ENCODE measurements at places on chromosomes 4 and X.

GRCh38 chrX:71175531-71175930 is 30.9 kb downstream of the NLGN3 start:
- DNase-seq, result no peak

DNA sequence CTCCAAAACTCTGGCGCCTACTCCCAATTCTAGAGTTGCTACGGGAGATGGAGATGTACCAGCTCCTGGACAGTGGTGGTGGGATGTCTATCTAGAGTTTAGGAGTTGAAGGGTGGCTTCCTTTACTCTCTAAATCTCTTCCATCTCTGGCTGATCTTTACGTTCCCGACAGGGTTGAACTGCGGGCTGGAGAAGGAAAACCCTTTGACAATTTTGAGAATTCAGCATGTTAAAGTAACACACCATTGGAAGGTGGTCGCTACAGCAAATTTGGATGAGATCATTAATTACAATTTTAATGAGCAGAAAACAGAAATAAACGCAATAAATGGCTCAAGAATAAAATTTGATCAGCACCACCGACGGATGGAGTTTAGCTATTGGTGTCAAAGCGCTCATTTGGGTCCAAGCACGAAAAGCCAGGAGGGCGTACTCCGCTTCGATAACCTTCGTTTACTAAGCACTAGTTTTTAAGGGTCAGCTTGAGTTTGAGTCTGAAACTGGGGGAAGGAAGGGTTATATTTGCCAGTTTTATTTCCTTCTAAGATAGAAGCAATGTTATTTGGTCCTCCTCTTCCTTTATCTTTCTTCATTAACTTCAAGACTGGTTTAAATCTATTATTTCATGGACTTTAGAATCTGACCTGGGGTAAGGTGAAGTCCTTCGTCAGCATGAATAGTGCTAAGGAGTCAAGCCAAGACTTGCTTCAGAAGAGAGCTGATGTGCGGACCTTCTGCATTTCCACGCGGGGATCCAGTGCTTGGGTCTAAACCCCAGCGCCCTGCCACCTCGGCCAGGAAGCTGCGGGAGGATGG is 1.5 kb upstream of the NKX6-1 start:
- no peak for DNase-seq

- DNase-seq, result no peak
Measured at GRCh38 chrX:52988985-52989917, 30.9 kb upstream of the FAM156A start.

DNA sequence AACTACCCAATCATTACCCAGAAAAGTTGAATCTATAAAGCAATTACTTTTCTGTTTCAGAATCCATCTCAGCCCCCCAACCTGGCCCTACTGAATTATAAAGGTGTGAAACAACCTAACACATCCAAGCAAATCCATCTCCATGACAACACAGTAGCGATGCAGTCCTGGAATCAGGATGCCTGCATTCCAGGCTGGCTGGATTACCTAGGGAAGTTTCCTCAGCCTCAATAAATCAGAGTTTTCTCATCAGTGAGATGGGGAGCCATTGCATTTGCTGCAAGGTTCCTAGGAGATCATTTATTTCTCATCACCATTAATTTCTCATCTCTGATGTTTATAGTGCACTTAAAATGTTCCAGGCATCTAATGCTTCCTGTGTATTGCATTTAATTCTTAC is 46.0 kb downstream of the LNX1 start:
- no peak for DNase-seq

DNA sequence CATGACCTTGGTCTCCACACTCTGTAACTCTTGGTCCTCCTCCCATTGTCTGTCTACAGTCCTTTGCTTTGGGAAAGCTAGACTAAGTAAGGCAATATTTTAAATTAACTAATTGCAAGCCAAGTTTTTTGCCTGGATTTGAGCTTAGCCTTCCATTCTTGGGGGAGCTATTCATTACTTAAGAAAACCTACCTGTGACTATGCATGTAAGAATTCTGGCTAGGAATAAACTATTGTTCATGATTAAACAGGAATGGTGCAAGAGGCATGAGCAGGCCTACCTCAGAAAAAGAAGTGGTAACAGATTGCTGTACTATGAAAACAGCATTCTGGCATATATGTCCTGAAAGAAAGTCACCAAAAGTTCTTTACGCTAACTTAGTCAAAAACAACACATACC is 309.4 kb downstream of the MAPK10 start:
- no peak for DNase-seq

- DNase-seq, result no peak
Measured at GRCh38 chrX:136039968-136040367, 54.7 kb downstream of the SLC9A6 start.

Data from omental fat pad (tissue), 4 donors.